ENCODE measurements at places on chromosomes 1 and 21. TPM values are rescaled to one million over a fixed set of nuclear protein-coding genes. Genes with fewer than 3 reads are reported as not detected.
A peak's percentile ranks its signal among the peaks of the same experiment; 100 is the strongest.

DNA sequence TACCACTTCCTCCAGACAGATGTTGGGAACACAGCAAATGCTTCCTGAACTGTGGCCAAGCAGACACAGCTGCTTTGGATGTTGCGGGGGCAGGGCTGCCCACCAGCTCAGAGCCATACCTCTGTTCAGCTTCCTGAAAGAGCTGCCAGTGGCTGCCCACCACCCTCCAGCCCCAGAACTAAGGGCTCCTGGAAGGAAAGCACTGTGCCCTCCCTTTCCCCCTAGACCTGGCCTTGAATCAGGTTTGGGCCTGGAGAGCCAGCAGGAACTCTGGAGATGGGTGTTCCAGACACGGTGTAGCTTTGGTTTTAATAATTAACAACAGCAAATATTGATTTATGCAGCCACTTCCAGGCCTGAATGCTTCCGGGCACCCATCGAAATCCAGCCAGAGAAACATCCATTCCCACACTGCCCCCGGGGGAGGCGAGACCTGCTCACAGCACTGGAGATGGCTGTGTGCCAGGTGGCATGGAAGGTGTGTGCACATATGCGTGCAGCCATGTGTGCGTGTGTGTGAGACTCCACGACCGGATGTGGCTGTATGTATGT lies 45.7 kb downstream of the RAP1GAP start:
- no peak for DNase-seq

Gene RNU11
- not detected for total RNA-seq

Gene KRTAP12-1
- total RNA-seq = not detected

GRCh38 chr1:42657201-42657600 lies 1.0 kb upstream of the PPIH start:
- no peak for DNase-seq

DNA sequence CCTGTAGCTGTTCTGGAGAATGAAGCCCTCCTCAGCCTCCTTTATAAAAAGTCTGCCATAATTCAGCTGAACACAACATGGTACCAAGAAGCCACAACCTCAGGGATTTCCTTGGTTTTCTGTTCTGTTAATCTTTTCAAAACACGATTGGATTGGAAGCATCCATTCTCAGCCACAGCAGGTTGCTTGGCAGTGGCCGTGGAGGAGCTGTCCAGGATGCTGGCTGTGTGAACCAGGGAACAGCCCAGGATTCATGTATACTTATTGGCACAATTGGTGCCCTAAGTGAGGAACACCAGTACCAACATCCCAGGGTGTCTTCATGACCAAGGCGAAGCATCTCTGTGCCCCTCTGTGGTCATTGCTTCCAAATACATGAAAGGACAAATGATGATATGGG lies 393.5 kb downstream of the CAMTA1 start:
- DNase-seq = no peak

Gene CLDN17
- total RNA-seq = not detected

GRCh38 chr1:224368409-224368808 lies 11.7 kb downstream of the CNIH4 start:
- no peak for DNase-seq

- DNase-seq = no peak
These were observed 208.9 kb upstream of the GREM2 start for GRCh38 chr1:240820816-240821215.

Gene CYP4A11
- total RNA-seq = not detected

Gene CA6
- not detected for total RNA-seq

DNA sequence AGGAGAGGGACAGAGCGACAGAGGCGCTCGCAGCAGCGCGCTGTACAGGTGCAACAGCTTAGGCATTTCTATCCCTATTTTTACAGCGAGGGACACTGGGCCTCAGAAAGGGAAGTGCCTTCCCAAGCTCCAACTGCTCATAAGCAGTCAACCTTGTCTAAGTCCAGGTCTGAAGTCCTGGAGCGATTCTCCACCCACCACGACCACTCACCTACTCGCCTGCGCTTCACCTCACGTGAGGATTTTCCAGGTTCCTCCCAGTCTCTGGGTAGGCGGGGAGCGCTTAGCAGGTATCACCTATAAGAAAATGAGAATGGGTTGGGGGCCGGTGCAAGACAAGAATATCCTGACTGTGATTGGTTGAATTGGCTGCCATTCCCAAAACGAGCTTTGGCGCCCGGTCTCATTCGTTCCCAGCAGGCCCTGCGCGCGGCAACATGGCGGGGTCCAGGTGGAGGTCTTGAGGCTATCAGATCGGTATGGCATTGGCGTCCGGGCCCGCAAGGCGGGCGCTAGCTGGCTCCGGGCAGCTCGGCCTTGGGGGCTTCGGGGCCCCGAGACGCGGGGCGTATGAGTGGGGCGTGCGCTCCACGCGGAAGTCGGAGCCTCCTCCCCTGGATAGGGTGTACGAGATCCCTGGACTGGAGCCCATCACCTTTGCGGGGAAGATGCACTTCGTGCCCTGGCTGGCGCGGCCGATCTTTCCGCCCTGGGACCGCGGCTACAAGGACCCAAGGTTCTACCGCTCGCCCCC lies at the start of the genes CYB5RL and MRPL37:
Gene CYB5RL (minus strand): TSS at position 266 of the 754 bp plus-strand sequence. CDS start 4,414 bp downstream, outside the sequence.
Gene MRPL37 (plus strand): TSS at position 403 of the 754 bp plus-strand sequence. CDS start 77 bp downstream, at position 480.
- DNase-seq = peak; percentile 97

DNA sequence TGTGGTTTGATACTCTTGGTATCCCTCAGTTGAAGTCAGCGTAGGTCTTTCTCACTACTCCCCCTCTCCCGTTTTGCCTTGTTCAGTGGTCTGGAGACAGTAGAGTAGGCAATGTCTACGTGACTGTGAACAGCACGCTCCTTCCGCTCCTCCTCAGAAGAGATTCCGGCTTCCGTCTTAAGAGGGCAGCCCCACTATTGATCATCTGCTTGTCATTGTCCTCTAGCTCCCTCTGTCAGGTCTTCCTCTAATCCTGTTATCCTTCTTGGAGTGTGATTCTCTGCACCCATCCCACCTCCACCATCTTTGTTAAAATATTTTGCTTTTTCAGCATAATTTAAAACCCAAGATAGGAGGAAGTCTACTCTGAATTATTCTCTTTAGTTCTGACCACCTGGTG lies 129.9 kb upstream of the KCNK2 start:
- no peak for DNase-seq
